ENCODE measurements at places on chromosomes 7 and 10. TPM values are rescaled to one million over a fixed set of nuclear protein-coding genes. Genes with fewer than 3 reads are reported as not detected.

PNLIP gene
- not detected for total RNA-seq

WDR86 gene
- total RNA-seq: not detected

PNLIPRP1 gene
- not detected for total RNA-seq

CRHR2 gene
- not detected for total RNA-seq

PDGFA gene
- 93.6 TPM for total RNA-seq

PRSS1 gene
- total RNA-seq: not detected

FAM131B gene
- total RNA-seq: 18.4 TPM

ZNF727 gene
- not detected for total RNA-seq

TMEM184A gene
- total RNA-seq: 0.27 TPM

ALOX5 gene
- not detected for total RNA-seq

RAPGEF5 gene
- 0.21 TPM for total RNA-seq

DCLRE1C gene
- 9.3 TPM for total RNA-seq

AZGP1 gene
- not detected for total RNA-seq

TMEM236 gene
- 0.08 TPM for total RNA-seq

GPR15LG gene
- not detected for total RNA-seq

HOXA13 gene
- total RNA-seq: not detected

PLXNA4 gene
- total RNA-seq: 56.2 TPM

INA gene
- 2.5 TPM for total RNA-seq

HOXA7 gene
- total RNA-seq: not detected

TWNK gene
- total RNA-seq: 7.1 TPM

C10orf105 gene
- total RNA-seq: not detected

WEE2 gene
- total RNA-seq: not detected

GIMAP2 gene
- not detected for total RNA-seq

CCDC172 gene
- total RNA-seq: not detected

CALHM1 gene
- total RNA-seq: not detected

GIMAP1 gene
- not detected for total RNA-seq

CEP41 gene
- 16.4 TPM for total RNA-seq

RNF133 gene
- total RNA-seq: not detected

HEPACAM2 gene
- not detected for total RNA-seq

ANKRD22 gene
- total RNA-seq: not detected

AGMO gene
- 1.7 TPM for total RNA-seq

KCNIP2 gene
- 3.5 TPM for total RNA-seq

CPA2 gene
- not detected for total RNA-seq

TMEM178B gene
- total RNA-seq: 0.99 TPM

HTR7 gene
- total RNA-seq: 0.26 TPM

SHTN1 gene
- 23.7 TPM for total RNA-seq

AKR1E2 gene
- 1.7 TPM for total RNA-seq

GRID2IP gene
- total RNA-seq: 0.13 TPM

PCLO gene
- total RNA-seq: 1.4 TPM

ACSL5 gene
- 0.57 TPM for total RNA-seq

IKZF1 gene
- total RNA-seq: not detected

ASB15 gene
- not detected for total RNA-seq

ATOH7 gene
- not detected for total RNA-seq

MSANTD7 gene
- total RNA-seq: 13.8 TPM

FXYD4 gene
- not detected for total RNA-seq

ICA1 gene
- 2.2 TPM for total RNA-seq

CPED1 gene
- 3.4 TPM for total RNA-seq

RSPH10B2 gene
- total RNA-seq: 0.81 TPM

GRM8 gene
- total RNA-seq: 0.86 TPM

CFAP43 gene
- total RNA-seq: not detected

ZNF804B gene
- not detected for total RNA-seq

ENTPD1 gene
- 1.2 TPM for total RNA-seq

OLAH gene
- 0.59 TPM for total RNA-seq

OR9A4 gene
- total RNA-seq: not detected

ABCB1 gene
- not detected for total RNA-seq

CYP2C8 gene
- total RNA-seq: not detected

ADARB2 gene
- total RNA-seq: 35.0 TPM

CPN1 gene
- not detected for total RNA-seq
